ENCODE measurements at places on chromosomes 1 and 21. TPM values are rescaled to one million over a fixed set of nuclear protein-coding genes. Genes with fewer than 3 reads are reported as not detected.

DNA sequence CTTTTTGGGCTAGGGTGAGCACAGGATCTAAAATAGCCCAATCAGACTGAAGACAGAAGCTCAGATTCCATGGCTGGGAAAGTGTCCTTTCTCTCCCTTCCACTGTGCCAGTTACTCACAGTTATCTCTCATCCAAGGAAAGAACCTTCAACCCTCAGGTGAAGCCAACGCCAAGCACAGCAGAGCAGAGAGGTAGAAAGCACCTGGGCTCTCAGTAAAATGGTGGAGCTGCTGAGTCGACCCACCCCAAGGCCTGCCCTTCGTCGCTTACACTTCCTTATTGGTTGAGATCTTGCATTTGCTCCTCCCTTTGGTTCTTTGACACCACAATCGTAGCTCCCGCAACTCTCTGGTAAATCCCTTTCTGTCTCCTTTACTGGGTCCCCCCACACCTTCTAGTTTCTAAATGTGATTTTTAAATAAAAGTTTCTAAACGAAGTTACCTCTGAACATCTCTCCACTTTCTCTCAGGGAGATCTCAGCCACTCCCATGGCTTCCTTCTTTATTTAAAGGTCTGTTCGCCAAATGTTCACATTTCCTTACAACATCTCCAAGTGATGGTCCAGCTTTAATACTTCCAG lies 27.5 kb upstream of the SLC30A1 start:
- H3K36me3 ChIP-seq = no peaks in the 10 kb centered on the region
- H3K4me3 ChIP-seq = peak overlapping the region; percentile 73
- peak overlapping the region; percentile 43 for H3K27ac ChIP-seq

DNA sequence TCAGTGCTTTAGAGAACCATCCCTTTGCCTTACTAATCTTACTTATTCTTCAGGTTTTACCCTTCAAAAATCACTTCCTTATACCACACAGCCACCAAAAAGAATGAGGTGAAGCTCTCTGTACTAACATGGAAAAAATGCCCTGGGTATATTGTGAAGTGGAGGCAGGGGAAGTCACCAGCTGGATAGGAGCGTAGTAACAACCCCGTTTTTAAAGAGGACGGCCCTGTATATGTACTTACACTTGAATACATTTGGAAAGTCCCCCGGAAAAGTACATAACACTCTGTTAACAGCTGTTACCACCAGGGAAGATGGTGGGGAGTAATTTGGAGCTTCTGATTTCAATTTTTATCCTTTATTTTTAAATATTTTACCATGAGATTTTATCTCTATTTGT lies 28.2 kb upstream of the KHDRBS1 start:
- no peaks in the 10 kb centered on the region for H3K36me3 ChIP-seq
- peaks cover 10% of the 10 kb centered on the region for H3K4me1 ChIP-seq
- H3K27ac ChIP-seq = no peak overlapping the region

- peaks cover 43% of the 10 kb centered on the region for H3K36me3 ChIP-seq
- DNase-seq = no peak
- peak overlapping the region; percentile 45 for H3K27ac ChIP-seq
- H3K4me3 ChIP-seq = peak overlapping the region; percentile 99
Measured at GRCh38 chr1:17437260-17437579, 2.3 kb downstream of the RCC2 start.

Gene OR2L3
- not detected for total RNA-seq

GRCh38 chr1:192088496-192088895 lies 69.8 kb upstream of the RGS18 start:
- H3K36me3 ChIP-seq = no peaks in the 10 kb centered on the region
- DNase-seq = no peak
- H3K4me1 ChIP-seq = no peaks in the 10 kb centered on the region

- no peak for DNase-seq
- H3K4me1 ChIP-seq = no peaks in the 10 kb centered on the region
- H3K27ac ChIP-seq = no peak overlapping the region
- H3K36me3 ChIP-seq = no peaks in the 10 kb centered on the region
- H3K27me3 ChIP-seq = no peaks in the 10 kb centered on the region
Measured at GRCh38 chr1:185906186-185906585, 172.0 kb downstream of the HMCN1 start.

Measured in Karpas-422 (cell line).